ENCODE measurements at places on chromosomes 11 and 22.

- no peak for DNase-seq
These were observed 4.1 kb upstream of the CHRM1 start for GRCh38 chr11:62925308-62925707.

DNA sequence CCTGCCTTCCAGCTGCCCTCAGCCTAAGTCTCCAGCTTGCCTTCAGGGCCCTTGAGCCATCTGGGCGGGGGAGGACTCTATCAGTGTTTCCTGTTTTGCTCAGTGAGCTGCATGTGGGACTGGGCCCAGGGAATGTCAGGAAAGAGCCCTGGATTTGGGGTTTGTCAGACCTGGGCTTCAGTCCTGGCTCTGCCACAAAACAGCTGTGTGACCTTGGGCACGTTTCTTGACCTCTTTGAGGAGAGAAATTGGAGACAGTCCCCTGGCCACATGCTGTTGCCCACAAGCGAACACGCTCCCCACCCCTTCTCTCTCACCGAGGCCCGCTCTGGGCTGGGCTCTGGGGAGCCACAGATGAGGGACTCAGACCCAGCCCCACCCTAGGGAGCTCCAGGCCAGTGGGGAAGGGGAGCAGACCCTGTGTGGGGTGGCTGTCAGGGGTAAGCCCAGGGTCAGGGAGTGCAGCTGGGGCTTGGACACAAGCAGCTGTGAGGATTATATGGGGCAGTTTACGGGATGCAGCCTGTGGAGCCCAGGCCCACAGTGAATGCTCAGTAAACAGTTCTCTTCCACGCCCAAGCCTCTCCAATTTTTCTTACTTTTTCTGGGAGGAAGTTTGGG, 12.3 kb downstream of the MYO7A start:
- DNase-seq: no peak

GRCh38 chr11:69215216-69215615, 59.5 kb downstream of the SMIM38 start:
- DNase-seq: no peak

- no peak for DNase-seq
These were observed 28.1 kb downstream of the PGM2L1 start for GRCh38 chr11:74370123-74370522.

DNA sequence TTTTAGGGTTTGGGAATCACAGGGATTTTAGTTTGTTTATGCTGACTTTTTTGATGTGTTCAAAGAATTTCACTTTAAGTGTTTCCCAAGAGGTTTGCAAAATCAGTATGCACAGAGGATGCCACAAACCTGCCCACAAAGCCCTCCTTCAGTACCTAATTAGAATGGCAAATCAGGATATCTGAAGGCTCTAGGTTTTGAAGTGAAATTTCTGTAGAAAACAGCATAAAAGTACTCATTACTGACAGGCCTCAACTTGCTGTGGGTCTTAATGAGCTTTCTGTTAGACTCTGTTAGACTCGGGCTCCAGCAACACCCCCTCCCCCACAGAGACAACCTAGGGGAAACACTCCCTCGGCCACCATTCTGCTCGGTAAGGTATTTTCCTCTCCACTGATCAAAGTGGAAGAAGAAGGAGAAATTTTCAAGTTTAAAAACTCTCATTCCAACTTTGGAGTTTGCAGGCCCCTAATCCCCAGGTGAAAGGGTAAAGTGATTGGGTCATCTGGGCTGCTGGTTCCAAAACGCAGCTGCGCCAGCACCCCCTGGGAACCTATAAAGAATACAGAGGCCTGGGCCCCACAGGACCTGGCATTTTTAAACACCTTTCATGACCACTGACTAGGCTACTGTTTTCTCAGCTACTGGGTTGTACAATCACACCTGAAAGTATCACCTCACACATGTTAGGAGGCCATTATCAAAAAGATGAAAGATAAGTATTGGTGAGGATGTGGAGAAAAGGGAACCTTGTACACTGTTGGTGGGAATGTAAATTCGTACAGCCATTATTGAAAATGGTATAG, 67.5 kb downstream of the PLEKHA7 start:
- no peak for DNase-seq

GRCh38 chr11:134818516-134818915, 406.5 kb upstream of the B3GAT1 start:
- DNase-seq: no peak

DNA sequence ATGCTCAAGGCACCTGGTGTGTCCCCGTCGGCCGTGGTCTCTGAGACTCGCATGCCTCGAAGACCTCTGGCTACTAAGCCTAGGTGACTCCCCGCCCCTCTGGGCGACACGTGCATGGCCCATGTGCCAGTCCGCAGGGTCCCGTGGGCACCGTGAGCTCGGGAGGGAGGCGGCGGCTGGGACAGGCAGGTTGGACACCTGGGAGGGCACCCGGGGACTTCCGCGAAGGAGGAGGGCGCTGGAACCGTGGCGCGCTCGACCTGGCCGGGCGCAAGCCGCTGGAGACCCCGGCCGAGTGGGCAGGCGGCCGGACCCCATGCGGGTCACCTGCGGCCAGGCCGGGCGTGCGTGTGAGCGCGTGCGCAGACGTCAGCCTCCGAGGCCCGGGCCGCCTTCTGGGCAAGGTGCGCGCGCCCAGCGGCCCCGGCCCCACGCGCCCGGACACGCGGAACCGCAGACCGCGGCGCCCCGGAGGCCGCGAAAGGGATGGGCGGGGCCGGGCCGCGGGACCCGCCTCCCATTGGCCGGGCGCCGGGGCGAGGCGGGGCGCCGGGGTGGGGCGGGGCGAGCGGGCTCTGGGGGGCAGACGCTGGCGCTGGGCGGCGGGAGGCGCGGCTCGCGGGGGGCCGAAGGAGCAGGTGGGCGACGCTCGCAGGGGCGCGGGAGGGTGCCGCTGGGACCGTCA, 579 bp upstream of the RASD2 start:
- peak; percentile 57 for DNase-seq

DNA sequence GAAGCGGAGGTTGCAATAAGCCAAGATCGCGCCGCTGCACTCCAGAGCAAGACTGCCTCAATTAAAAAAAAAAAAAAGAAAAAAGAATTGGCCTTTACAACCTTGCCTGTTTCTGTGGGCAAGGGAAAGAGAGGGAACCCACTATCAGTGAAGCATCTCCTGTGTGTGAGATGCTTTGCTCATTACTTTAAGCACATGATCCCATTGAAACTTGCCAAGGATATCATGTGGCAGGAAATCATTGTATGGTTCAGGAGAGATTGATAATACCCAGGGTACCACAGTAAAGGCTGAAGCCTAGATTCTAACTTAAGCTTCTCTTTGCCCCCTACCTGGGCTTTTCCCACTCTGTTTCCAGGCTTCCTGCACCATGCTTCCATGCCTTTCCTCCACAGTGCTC, 3.6 kb downstream of the LDLRAD3 start:
- DNase-seq: no peak

DNA sequence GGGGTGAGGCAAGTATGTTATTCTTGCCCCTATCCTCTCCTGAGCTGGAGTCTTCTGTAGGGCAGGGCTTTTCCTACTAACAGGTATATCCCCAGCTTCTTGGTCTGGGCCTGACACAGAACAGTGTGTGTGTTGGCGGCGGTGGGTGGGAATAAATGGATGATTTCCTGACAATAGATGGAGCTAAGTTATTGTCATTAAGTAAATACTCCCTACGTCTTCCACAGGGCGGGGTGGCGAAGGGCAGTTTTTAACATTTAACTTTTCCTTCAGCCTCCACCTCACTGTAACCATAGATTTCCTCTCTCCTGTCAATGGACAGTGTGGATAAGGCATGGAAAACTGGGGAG, 11.7 kb upstream of the SMPD1 start:
- DNase-seq: no peak

GRCh38 chr11:61170566-61170965, 9.3 kb upstream of the VPS37C start:
- DNase-seq: no peak

DNA sequence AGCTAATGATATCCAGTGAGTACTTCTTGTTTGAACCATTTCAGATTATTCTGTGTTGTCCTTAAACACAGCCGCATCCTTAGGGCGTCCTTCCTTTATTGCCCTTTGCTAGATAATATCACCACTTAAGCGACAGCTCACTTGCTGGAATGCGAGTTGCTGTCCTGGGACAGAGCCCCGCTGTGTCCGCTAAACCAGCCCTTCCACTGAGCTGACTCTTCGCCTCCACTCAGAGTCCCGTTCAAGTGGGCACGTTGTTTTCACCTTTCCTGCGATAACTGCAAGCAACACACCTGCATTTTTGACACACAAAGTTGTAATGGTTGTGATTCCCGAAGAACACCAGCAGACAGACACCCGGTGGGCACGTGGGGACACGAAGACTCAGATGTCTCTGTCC, 140.0 kb downstream of the TBC1D22A start:
- no peak for DNase-seq

DNA sequence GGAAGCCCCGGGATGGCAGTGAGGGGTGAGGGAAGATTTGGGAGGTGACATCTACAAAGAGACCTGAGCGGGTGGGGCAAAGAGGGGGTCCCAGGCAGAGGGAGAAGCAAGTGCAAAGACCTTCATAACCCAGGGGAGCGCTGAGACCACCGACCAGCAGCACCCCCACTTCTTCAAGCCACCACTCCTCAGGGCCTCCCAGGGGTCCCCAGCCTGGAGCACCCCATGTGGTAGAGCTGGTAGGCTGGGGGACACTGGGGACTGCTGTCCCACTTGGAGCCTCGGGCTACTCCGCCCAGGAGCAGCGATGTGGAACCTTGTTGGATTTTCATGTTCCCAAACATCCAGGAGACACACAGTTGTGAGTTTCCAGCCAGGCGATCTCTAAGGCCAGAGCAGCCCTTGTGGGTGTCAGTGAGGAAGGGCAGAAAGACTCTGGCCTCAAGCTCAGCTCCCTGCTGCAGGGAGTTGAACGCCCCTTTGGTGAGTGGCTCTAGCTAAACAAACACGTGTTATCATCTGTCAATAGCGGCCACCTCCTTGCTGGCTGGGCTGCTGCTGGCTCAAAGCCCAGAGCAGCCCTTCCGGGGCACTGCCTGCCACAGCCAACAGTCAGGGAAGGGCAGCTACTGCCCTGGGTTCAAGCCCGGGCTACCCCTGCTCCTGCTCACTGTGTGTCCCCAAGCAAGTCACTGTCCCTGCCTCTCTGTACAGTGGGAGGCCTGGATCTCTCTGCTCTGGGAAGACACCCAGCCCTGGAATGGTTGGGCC, 25.7 kb upstream of the CHKA start:
- no peak for DNase-seq

DNA sequence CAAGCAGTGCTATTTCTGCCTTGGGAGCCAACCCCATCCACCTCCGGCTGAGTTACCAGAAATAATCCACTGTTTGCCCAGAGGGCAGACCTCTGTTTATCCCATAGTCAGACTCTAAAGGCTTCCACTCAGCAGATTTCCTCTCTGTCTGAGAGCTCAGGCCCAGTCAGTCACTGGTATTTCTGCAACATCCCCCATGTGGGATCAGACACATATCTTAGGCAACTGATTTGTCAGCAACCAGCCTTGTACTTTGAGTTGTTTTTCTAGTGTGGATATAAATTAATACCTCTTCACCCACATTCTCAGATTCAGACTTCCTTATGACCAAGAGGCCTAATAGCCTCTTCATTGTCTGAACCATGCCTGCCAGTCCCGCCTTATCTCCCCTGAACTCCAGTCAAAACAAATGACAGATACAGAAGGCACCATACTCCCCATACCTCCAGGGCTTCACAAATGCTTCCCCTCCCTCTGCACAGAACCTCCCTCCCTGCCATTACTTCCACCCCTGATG, 193.6 kb downstream of the FAM76B start:
- no peak for DNase-seq

DNA sequence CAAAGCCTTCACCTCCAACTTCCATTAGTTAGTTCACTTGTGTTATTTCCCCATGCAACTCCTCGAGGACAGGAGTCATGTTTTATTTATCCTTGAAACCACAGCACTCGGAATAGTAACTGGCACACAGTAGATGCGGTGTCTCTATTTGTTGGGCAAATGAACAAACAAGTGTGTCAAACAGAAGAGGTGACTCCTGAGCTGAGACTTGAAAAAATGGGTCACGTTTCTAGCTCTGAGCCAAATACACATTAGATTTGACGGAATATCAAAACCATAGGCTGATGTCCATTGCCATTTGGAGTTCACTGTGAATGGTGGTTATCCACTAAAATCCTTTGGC, 68.9 kb downstream of the C11orf91 start:
- DNase-seq: no peak

DNA sequence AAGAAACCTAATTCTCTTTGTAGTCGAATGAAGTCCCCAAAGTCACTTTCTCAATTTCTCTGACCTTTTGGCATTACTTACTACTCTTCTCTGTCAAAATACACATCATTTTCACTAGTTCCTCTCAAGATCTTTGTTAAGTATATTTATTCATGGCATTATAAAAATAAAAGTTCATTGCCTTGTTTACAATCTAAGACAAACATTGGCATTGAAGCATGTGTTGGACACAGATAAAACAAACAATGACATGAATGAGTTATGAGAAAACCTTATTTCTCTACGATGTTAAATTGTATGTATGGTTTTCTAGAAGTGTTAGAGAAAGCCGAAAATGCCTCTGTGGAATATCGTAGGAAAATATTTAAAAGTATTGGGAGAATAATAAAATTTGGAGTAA, 8.6 kb upstream of the OR51G1 start:
- no peak for DNase-seq

DNA sequence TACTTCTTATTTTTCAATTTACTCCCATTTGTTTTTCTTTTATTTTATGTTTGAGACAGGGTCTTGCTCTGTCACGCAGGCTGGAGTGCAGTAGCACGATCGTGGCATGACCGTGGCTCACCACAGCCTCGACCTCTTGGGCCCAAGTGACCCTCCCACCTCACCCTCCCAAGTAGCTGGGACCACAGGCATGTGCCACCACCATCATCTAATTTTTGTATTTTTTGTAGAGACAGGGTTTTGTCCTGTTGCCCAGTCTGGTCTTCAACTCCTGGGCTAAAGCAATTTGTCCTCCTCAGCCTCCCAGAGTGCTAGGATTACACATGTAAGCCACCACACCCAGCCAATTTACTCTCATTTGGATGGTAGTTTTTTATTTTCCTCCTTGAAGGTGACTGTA, 679.3 kb upstream of the CCDC179 start:
- DNase-seq: no peak

DNA sequence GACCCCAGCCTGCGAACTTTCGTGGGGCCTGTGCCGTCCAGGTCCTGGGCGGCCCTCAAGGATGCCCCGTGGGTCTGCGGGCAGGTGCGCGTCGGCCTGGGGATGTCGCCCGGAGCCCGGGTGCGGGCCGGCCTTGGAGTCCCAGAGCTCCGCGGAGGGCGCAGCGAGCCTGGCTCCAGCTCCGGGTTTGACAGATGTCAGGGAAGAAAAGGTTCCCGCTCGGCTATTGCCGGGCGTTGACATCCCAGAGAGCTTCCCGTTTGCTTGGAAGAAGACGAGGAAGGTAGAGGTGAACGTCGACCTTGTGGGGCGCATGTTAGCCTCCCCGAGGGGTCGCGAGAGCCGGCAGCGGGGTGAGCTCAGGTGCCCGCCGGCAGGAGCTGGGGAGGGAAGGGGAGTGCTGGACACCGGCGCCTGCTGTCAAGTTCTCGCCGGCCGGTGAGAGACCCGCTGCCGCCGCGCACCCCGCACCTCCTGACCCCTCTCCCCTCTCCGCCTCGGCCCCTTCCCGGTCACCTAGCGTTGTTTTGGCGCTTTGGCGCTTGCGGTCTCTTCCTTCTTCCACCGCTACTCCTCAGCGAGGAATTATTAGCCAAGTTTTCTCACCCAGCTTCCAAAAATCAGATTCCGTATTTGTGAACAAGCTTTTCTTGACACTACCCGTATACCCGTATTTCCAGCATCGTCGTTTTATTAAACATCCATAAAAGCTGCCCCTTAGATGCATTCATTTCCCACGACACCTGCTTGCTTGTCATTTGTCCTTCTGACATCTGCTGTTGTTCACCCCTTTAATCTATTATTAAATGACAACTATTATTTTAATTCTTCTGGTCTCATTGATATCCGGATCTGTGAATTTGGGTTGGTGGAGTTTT, 1.3 kb downstream of the BMAL1 start:
- no peak for DNase-seq

- DNase-seq: no peak
These were observed 31.6 kb downstream of the OSBPL5 start for GRCh38 chr11:3133261-3134217.
